ENCODE measurements at places on chromosomes 7 and 10.

GRCh38 chr10:115963848-115964247 lies 309.2 kb downstream of the GFRA1 start:
- no peak for DNase-seq

DNA sequence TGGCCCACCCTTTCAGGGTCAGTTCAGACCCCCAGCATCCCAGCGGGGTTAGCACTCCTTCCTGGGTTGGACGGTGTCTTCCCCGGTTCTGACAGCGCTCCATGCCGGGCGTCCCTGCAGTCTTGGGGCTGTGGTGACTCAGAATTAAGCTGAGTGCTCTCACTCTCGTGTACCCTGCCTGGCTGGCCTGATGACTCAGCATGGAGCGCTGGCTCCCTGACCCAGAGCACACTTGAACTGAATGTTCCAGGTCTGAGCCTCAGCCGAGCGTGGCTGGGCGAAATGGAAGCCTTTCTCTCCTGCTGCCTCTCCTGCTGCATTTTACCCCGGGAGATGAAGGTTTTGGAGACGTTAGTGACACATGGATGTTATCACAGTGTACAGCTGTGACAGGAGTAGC lies 7.1 kb downstream of the BAG3 start:
- no peak for DNase-seq

GRCh38 chr7:155984028-155984580 lies 171.8 kb upstream of the SHH start:
- no peak for DNase-seq

- DNase-seq = no peak
Measured at GRCh38 chr7:26060733-26061677, 91.0 kb upstream of the NFE2L3 start.

GRCh38 chr7:921071-921461 lies 33.4 kb downstream of the ADAP1 start:
- DNase-seq = no peak

- no peak for DNase-seq
Measured at GRCh38 chr10:51699145-51699474, 285 bp downstream of the CSTF2T start.

DNA sequence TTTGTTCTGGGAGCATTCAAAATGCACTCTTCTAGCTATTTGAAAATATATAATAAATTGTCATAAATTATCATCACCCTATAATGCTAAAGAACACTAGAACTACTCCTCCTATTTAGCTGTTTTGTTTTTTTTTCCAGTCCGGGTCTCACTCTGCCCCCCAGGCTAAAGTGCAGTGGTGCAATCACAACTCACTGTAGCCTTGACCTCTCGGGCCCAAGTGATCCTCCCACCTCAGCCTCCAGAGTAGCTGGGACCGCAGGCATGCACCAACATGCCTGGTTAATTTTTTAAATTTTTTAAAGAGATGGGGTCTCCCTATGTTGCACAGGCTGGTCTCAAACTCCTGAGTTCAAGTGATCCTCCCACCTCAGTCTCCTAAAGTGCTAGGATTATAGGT lies 41.1 kb upstream of the MTPAP start:
- DNase-seq = no peak

- no peak for DNase-seq
Measured at GRCh38 chr7:133830081-133830480, 297.1 kb upstream of the LRGUK start.

DNA sequence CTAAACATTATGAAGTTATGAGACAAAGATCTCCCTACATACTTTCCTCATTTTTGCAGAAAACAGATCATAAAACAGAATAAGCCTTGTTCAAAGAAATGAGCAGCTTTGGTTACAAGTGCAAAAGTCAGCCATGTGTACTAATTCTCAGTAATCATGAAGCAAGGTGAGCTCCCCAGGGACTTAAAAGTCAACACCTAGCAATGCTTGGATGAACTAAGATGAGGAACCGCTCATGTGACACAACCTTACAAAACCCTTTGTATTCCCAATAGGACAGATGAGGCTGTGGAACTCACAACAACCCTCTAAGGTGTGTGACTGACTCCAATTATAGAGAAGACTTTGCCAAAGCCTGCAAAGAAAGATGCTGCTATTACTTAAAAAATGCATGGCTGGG lies 154.5 kb downstream of the SLC25A13 start:
- no peak for DNase-seq

DNA sequence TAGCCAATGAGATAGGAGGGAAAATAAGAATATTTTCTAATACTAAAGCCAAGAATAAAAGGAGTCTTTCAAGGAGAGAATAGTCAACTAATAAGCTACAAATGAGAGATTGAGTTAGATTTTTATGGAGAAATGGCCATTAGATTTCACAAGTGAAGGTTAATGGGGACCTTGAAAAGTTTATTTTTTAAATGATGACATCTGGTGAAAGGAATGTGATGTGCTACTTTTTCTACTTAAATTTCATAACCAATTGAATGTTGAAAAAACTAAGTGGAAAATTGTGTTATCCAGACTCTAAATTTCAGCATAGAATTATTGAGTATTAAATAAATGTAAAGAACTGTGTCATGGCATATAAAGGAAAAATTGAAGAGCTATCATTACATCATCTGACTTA lies 125.7 kb downstream of the TSPAN12 start:
- no peak for DNase-seq

DNA sequence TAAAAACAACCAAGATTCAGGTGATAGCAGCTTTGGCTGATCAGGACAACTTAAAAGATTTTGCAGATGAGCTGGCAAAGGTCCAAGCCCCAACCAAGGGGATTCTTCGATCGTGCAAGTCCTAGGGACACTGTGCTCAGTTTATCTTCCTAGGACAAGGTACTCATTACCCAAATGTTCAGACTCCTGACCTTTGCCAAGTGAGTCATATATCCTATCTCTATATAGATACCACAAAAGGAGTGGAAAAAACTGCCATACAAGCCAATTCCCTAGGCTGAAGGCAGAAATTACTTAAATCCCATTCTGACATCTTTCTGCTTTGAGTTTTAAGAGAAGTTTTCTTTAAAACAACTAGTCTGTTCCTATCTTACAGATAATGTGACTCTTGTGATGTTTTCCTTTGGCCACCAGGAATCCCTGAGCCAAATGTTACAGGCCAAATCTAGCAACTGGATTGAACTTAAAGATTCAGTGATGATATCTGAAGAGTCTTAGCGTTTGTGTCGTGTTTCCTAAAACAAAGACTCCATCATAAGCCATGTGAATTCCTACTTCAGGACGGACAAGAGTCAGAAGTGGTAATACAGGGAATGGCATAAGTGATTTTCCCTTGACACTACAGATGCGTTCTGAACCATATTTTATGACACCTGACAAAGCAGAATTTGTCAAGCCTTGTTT lies 142.6 kb upstream of the ASAH2 start:
- no peak for DNase-seq

- no peak for DNase-seq
Measured at GRCh38 chr7:9507290-9507689, 1073.9 kb downstream of the NXPH1 start.

DNA sequence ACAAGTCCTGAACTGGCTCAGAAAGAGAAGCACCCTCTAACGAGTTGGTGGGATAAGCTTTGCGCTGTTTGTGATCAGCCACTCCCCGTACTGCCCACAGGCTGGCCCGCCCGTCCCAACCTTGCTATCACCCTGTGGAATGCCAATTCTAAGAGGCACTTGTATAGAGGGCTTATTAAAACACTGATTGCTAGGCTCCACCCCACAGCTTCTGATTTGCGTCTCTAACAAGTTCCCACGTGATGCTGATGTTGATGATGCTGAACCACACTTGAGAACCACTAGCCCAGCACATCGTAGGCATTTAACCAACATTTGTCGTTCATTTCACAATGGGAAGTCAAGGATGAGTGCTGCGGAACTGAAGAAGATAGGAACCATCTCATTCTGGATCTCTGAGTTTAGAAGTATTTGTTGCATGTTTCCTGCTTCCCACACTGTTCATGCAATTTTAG lies 12.7 kb upstream of the GSAP start:
- no peak for DNase-seq

DNA sequence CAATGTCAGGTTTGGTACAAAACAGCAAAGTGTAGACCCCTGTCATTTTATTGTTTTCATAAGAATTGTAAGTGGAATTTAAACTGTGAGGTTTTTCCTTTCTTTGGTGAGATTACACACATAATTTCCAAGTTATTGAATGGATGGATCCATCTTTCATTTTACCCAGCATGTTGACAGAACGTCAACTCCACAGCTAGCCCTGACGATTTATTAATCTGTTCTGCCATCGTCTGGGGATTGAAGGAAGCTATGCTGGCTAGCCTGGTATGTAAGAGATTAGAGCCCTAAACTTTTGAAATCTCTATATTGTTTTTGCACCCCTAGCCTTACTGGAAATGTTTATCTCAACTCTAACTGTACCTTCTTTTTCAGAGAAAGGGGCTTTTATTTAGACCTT lies 8.6 kb downstream of the WNT16 start:
- DNase-seq = no peak

- DNase-seq = no peak
Measured at GRCh38 chr10:63481815-63482421, 16.1 kb upstream of the JMJD1C start.

DNA sequence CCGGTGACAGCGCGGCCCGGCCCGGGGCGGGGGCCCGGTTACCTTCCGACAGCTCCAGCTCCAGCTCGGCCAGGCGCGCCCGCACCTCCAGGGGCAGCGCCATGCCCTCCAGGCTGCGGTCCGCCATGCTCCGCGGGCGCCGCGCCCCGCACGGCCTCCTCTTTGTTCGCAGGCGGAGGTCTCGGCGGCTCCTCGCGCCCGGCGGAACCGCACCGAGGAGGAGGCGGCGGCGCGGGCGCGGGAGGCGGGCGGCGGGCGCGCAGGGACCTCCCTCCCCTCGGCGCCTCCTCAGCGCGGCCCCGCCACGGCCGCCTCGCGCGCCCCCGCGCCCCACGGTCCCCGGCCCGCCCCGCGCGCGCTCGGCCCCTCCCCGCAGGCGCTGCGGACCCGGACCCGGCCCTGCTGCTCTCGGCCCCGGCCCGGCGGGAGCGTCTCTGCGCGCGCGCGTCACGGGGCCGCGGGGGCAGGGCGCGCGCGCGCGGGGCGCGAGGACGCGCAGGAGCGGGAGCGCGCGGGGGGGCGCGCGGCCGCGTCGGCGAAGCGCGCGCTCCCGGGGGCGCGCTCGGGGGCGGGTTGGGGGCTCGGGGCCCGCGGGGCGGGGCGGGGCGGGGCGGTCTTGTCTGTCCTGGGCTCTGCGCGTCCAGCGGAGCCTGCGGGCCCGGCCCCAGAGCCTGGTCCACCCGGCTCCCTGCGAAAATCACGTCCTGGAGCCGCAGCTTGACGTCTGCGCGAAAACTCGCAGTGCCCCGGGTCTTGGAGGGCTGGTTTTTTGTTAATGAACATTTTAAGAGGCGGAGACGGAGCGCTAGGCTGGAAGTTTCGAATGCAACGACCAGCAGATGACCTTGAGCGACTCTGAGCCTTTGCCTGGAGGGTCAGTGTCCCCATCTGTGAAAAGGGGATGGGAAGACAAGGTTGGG lies at the start of gene DIP2C:
Gene DIP2C (minus strand): TSS at position 217 of the 920 bp plus-strand sequence. CDS start 90 bp downstream, at position 127.
- no peak for DNase-seq
